ENCODE measurements at places on chromosomes 6 and 20.
A peak's percentile ranks its signal among the peaks of the same experiment; 100 is the strongest.

DNA sequence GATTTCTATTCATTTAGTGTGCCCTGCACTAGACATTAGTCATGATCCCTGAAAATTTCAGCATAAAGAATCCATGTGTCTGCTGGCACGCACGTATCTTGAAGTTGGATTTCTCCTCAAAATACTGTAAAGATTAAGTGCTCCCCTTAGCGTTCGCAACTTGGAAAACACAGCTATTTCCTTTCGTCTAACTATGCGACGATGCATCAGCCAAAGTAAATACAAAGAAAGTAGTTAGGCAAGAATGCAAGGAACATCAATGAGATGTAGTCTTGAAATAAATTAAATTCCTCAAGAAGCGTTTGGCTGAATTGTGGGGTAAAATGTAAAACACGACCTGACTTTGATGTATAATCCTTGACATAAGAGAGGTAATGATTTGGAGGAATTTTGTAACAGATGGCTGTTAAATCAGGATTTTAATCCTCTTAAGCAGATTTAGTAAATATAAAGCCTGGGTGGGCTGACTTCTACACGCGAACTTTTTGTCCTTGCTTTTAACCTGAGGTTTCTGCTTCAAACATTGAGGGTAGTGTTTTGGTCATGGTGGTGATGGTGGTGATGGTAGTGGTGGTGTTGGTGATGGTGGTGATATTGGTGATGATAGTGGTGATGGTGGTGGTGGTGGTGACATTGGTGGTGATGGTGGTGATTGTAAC is 88.2 kb downstream of the FOXF2 start:
- no peak for DNase-seq

DNA sequence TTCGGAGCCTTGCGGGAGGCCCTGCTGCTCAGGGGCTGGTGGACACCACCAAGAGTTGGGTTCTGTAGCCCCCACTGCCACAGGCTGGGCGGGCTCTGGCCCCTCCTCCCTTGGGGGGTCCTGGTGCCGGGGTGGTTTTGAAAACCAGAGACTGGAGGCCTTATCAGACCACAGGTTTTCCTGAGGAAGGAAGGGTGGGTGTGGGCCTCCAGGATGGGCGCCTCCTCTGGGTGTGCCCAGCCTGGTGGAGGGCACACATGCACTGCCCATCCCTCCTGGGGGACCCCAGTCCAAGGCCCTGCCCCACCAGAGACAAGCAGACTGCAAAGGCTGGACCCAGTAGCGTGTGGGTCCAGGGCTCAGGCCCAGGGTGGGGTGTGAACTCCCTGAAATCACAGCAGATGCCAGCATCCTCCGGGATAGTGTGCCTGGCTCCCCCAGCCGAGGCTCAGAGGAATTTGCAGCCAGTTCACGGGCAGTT is 13.5 kb upstream of the ZBTB46 start:
- DNase-seq, result no peak

DNA sequence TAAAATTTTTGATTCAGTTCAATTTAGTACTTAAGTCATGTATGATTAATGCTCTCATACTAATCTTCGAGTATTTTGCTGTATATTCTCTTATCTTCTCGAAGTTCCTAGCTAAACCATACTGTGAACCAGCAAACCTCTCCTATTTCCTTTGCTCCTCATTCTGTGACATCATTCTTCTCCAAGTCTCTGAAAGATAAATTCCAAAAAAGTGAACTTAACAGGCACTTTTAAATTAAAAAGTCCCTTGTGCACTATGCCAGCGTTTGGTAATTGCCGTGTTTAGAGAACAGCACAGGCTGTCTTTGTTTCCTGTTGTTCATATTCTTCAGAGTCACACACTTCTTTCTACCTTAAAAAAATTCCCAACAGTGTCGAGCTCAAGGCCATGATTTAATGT is 188.4 kb upstream of the PHACTR1 start:
- no peak for DNase-seq

DNA sequence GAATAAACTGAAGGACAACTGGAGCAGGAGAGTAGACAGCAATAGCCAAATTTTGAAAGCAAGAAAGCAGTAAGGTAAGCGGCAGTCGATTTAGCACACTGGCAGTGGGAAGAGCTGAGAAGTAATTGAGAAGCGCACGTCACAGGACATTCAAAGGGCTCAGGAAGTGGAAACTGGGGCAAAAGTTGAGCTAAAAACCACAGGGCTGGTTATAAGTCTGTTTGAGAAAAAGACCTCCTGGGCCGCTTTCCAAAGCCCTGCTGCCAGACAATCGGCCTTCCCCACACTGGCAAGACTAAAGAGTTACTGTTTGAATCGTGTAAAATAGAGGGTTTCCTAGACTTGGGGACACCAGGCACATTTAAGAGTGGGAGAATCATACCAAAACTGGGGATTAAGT is 161.4 kb downstream of the DNAH8 start:
- DNase-seq, result no peak

DNA sequence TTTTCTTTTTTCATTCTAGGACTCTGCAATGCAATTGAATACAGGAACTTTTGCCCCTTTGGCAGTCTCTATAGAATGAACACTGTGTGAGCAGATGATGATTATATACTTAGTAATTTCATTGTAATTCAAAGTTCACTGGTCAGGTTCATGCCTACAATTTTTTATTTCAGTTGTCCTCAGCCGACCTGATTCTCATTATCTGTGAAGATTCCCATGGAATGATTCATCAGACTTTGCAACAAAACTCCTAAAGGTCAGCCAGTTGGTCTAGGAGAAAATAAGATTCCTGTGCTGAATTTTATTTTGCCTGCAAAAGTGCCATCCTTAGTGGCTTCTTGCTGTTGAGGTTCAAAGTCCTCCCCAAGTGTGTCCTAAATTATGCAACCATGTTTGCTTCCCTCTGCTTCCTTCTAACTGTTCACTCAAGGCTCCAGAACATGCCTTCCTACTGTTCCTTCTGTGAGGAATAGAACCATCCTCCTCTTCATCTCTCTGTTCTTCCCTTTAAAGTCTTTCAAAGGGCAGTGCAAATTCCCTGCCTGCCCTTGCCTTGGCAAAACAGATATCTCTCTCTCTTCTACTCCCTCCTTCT is 194.2 kb upstream of the CNR1 start:
- no peak for DNase-seq

DNA sequence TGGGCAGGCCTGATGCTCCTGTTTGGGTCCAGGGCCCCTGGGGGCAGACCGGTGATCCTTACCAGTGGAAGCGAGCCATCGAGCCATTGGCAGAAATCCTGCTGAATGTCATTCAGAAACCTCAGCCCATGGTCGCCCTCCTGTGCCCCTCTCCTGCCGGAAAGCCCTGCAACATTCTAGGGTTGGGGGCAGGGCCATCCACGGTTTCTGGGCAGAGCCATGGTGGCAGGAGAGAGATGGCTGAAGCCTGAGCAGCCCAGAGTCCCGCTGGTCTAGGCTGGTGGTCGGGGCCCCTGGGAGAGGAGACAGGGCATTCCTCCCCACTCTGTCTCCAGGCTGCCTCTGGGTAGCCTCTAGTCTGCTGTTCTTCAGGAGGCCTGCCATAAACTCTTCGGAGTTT is 19.6 kb upstream of the CHMP4B start:
- no peak for DNase-seq

DNA sequence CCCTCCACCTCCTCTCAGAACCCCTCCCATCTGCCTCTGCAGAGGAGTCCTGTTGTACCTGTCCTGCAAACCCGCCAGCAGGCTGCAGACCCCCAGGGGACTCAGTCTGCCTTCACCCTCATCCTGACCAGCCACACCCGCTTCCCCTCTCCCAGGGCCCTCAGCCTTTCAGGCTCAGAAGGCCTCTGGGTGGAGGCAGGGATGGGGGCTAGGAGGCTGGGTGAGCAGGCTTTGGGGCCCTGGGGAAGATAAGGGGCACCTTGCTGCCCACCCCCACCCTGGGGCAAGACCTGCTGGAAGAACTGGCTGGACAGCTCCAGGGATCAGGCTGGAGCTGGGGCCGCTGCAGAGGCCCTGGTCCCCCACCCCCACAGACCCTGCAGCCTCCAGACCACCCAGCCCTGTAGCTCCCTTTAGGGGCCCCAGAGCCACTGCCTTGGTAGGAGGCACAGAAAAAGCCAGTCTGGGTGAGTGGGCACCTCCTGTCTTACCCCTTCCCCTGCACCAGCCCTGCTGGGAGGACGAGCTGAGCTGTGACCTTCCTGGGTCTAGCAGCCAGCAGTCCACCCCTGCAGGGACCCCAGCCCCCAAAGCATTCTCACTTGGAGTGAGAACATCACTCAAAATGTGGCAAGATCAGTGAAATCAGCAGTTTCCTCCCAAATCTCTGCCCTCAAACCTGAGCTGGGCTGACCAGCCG is 5.2 kb downstream of the TEAD3 start:
- no peak for DNase-seq

DNA sequence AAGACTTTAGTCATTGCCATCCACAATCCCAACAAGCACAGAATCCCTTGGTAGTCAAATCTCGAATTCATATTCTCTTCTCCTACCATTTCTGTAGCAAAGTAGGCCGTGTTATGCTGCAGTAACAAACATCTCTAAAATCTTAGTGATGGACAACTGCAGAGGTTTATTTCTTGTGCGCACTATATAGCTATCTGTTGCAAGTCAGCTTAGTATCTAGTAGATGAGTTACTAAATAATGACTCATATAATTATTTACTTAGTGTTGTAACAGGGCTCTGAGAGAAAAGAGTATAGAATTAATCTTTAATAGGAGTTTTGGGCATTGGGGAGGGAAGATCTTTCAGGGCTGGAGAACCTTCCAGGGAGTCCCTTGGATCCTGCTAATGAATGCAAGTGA is 73.3 kb downstream of the CAP2 start:
- DNase-seq, result no peak

- no peak for DNase-seq
These were observed 554 bp upstream of the CST3 start for GRCh38 chr20:23638309-23638708.

DNA sequence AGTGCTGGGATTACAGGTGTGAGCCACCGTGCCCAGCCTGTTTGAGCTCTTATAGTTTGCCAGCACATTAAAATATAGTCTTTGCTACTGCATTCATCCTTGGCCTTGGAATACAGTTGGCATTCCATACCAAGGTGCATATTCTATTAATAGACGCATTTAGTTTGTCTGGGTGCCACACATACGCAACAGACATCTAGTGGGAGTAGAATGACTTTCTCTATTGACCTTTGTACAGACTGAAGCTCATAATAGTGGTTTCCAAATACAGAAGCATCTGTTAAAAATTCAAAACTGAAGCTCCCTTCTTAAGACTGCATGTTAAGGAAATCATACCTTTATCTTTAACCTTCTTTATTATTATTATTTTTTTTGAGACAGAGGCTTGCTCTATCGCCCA is 46.7 kb upstream of the FNDC1 start:
- no peak for DNase-seq

DNA sequence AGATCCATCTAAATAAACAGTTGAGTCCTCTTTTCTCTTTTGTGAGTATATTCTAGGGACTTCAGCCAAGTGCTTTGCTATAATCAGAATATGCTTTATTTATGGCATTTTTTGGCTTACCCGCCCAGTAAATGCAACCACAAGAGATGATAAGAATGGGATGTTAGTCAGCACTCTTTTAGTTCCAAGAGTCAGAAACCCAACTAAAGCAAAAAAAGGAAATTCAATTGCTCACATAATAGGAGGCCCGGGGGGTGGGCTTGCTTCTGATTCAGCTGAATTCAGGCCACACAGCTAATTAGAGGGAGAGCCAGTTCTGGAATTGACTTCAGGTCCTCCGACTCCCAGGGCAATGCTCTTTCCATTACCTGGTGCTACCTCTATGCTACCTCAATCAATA is 250.6 kb downstream of the FARS2 start:
- DNase-seq, result no peak

DNA sequence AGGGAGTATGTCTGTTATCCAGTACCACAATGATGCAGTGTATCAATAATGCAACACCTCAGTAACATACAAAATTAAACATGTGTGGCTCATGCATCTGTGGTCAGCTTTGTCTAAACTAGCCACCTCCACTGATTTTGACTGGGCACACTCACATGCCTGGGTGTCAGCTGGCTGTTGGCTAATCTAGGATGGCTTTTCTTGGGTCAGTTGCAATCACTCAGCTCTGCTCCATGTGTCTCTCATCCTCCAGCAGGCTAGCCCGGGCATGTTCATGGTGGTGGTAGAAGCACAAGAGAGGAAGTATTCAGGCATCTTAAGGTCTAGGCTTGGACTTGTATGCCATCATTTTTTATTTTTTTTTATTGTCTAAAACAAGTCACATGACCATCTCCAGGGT is 59.3 kb upstream of the JAG1 start:
- no peak for DNase-seq

DNA sequence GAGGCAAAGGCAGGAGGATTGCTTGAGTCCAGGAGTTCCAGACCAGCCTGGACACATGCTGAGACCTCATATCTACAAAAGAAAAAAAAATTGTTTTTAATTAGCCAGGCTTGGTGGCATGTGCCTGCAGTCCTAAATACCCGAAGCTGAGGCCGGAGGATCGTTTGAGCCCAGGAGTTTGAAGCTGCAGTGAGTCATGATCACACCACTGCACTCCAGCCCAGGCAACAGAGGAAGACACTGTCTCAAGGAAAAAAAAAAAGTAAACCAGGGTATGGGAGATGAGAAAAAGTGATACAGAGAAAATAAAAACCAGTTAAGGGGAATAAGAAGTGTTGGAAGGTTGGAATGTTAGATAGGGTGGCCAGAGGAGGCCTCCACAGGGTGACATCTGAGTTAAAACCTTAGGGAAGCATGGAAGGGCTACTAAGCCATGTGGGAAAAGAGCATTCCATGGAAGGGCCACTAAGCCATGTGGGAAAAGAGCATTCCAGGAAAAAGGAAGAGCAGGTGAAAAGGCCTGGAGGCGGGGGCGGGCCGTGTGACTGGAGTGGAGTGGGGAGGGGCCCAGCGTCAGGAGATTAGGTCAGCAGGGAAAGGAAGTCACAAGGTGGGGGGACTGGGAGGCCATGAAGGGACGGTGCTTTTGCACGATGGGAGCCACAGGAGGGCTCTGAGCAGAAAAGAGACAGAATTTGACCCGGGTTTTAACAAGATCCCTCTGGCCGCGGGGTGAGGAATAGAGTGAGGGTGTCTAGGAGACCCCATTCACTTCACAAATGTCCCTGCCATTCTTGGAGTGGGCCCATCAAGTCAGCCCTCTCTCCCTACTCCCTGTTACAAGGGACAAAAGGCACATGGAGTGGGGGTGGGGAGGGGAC is 18.3 kb downstream of the CPNE5 start:
- peak; percentile 47 for DNase-seq

- DNase-seq, result no peak
These were observed 126.6 kb downstream of the DOK5 start for GRCh38 chr20:54601831-54602515.

DNA sequence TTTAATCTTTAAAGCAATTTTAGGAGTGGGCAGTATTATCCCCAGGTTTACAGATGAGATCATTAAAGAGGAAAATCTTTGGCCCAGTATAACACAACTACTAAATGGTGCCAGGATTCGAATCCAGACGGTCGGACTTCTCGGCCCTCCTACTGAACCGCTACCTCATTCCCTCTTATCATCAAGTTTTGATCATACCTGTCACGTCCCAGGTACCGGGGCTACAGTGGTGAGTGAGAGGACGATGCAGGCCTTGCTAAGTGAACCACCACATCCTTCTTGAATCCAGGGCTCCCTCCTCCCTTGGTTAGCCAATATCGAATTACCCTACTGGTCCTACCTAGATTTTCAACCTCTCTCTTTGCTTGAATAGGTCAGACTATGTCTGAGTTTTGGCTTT is 78.1 kb upstream of the PBOV1 start:
- no peak for DNase-seq

GRCh38 chr6:67450641-67451040 is 1184.4 kb upstream of the ADGRB3 start:
- no peak for DNase-seq
